ENCODE measurements at places on chromosomes 4 and X. TPM values are rescaled to one million over a fixed set of nuclear protein-coding genes. Genes with fewer than 3 reads are reported as not detected.

DNA sequence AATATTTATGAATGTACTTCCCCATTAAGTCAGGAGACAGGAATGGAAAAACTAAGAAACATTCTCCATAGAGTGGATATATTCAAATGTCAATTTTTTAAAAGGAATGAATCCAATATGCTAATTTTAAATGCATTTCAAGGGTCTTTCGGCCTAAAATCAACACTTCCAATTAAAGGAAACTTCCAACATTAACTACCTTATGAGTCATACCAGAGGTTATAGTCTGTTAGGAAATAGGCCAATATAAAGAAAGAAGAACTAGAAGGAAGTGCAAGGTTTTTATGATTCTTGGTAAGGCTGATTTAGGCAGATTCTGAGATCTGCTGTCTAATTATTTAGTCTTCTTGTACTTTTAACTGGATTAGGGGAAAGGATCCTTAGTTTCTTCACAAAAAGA lies 260.1 kb upstream of the EDNRA start:
- DNase-seq = no peak

- no peak for DNase-seq
Measured at GRCh38 chr4:130125467-130125866, 1029.5 kb downstream of the C4orf33 start.

- DNase-seq = no peak
Measured at GRCh38 chr4:145196747-145197146, 16.4 kb upstream of the OTUD4 start.

DNA sequence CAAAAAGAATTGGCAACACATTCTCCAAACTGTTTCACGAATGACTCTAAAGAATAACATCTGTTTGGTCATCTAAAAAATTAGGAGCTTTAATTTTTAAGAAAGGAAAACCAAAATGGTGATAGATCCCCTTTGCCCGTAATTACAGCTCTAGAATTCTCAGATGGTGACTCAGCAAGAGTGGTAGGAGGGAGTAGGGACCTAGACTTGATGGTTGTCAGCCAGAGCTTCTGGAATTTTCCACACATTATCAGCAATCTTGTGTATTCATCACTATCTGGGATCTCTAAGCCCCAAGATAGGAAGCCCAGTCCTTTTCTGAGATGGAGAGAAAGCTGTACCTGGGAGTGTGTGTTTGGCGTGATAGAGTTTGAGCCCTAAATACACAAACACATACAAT lies 103.9 kb upstream of the RAB40AL start:
- no peak for DNase-seq

- DNase-seq = no peak
Measured at GRCh38 chr4:85737254-85737653, 262.3 kb downstream of the ARHGAP24 start.

DNA sequence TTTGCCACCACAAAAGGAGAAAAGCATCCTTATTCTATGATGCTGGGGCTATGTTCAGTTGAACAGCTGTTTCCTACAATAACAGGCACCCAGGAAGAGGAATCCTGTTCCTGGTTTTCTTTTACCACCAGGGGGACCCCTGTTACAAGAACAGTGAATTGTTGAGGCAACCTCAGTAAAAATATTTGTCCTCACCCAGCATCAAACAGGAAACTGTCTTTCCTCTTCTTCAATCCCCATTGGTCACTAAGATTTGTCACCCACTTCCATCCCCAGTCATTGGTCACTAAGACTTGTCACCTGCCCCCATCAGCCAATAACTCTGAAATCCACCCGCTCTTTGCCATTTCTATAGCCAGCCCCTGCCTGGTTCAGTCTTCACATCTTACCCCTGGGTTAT lies 143.5 kb upstream of the GALNT7 start:
- no peak for DNase-seq

- DNase-seq = no peak
Measured at GRCh38 chr4:138308356-138308755, 66.2 kb upstream of the SLC7A11 start.

DNA sequence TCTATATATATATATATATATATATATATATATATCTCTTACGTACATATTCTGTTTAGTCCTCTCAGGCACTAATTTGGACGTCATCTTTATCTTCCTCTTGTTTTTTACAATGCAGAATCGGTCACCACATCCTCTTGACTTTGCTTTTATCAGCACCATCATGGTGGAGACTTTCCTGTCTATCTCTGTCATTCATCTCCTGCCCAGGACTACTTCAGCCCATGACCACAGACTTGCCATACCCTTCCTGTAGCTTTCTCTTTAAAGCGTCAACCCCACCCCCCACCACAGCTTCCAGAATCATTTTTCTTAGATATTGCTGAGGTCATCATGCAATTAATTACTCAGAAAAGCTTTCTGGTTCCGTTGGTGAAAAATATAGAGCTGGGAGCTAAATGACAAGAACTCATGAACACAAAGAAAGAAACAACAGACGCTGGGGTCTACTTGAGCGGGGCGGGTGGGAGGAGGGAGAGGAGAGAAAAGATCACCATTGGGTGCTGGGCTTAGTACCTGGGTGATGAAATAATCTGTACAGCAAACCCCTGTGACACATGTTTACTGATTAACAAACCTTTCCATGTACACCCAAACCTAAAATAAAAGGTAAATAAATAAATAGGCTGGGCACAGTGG lies 30.5 kb upstream of the PRKX start:
- peak; percentile 2 for DNase-seq

GRCh38 chrX:119549327-119550016 lies 15.7 kb downstream of the STEEP1 start:
- DNase-seq = no peak

DNA sequence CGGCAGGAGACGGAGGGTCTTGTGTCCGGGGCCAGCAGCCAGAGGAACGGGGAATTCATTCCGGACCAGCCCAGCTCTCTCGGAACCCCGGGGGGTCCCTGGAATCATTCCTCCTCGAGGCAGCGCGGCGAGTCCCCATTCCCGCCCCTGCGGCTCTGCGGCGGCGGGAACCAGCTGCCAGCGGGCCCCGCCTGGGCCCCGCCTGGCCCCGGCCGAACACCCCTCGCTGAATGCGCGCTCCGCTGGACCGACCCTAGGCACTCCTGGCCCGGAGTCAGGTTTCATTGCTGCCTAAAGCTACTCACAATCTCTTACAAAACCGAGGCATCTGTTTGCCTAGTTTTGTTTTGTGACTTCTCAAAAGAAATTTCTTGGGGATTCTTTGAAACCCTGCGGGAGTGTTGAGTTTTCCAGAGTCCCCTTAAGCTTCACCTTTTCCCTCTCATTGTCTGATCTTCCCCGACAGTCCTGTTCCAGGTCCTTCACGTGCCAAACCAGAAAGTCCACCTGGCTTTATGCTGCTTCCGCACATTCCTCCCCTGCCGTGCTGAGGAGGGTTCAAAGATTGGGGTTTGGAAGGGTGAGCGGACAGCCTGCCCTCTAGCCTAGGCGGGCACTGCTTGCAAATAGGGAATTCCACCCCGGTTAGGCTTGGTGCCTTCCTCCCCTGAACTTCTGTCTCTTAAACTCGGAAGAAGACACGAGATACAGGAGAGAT lies 789 bp downstream of the ARHGAP10 start:
- DNase-seq = peak; percentile 26

DNA sequence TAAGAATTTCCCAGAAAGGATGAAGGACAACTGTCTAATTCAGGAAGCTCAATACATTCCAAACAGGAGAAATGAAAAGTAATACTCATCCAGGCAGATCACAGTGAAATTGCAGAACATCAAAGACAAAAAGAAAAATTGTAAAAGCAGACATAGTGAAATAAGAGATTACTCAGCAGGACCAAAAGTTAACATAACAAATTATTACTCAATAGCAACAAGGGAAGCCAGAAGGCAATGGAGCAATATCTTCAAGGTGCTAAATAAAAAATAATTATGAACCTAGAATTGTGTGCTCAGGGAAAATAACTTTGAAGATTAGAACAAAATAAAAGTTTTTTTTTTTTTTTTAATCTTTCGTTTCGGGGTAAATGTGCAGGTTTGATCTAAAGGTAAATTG lies 30.5 kb upstream of the ENPP6 start:
- DNase-seq = no peak

DNA sequence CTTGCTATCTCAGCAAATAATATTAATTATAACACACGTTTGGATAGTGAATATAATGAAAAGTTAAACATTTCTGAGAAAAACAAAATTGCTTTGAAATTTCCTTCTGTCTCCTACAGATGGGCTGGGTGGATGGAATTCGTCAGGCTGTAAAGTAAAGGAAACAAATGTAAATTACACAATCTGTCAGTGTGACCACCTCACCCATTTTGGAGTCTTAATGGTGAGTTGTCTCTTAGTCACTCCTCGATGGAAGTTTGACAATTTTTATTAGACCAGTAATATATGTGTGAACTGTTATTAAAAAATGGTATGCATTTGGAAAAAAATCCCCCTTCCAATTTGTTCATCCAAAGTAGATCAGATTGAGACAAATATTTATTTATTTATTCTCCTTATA lies 92.5 kb upstream of the BRS3 start:
- DNase-seq = no peak

DNA sequence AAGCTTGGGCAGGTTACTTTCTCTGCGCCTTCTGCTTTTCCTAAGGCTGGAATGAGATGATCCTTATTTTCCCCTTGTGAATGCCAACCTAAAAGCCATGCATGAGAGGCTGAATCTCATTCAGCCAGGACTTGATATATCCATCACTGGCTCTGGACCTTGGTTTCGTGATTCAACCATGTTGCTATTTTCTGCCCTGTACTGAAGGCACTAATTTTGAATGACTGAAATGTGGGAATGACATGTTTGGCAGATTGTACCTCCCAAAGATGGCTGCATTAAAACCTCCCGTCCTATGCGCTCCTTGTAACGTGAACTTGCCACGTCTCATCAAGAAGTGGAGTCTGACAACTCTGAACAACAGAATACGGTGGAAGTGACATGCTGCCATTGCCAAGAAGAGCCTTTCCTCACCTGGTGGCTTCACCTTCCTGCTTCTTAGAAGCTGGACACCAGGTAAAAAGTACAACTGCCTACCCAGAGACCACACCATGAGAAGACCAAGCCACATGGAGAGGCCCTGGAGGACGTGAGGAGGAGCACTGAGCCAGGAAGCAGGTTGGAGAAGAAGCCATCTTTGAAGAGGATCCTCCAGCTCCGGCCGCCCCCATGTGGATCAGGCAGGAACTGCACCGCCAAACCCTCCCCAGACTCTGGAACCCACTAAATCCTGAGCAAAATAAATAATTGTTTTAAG lies 174.5 kb downstream of the NSUN7 start:
- peak; percentile 88 for DNase-seq

GRCh38 chr4:65046192-65047133 lies 623.8 kb downstream of the EPHA5 start:
- DNase-seq = no peak

DNA sequence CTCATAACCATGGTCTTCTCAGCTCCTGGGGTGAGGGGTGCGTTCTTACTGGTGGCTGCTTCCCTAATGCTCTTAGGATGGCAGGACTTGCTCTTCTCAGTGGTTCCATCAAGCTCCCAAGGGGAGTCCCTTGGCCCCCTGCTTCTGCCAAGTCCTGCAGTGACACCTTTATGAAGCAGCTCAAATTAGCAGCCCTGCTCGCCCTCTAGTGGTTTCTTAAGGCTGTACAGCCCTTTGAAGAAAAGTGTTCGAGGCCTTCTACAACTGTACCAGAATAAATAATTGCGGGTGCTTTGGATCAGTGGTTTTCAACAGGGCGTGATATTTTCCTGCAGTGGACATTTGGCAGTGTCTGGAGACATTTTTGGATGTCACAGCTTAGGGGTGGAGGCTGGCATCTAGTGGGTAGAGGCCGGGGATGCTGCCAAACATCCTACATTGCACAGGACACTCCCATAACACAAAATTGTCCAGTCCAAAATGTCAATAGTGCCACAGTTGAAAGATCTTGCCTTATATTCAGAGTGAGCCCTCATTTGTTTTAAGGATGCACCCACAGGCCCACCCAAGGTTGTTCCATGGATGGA lies 204.7 kb upstream of the S100G start:
- DNase-seq = no peak

DNA sequence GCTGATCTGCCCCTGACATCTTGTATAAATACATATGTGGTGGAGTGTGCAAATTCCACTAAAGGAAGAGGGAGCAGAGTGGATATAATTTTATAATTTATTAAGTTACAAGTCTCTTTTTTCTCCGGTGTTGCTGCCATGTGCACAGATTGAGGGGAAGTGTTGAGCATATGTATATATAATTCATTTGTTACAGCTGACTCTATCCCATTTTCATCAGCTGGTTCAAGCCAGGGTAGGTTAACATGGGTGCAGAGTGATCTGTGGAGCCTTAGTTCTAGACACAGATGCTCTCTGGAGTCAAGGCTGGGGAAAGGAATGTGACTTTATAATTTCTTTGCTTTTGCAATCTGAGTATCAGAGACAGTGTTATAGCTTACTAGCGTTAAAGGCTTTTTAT lies 103.5 kb downstream of the WWC2 start:
- no peak for DNase-seq

The TCP11X2 gene
- total RNA-seq = not detected

The MAGEC2 gene
- total RNA-seq = not detected

The ARSJ gene
- total RNA-seq = 0.14 TPM

The SPANXN4 gene
- not detected for total RNA-seq

The GYPB gene
- total RNA-seq = not detected

The RHOXF2B gene
- not detected for total RNA-seq

The HPSE gene
- total RNA-seq = 13.1 TPM

All from activated naive CD4-positive, alpha-beta T cell treated with anti-CD3 and anti-CD28 coated beads, Interleukin-2, amount 50 U/mL, for 72 hours (primary cell).